ENCODE measurements at places on chromosomes 2 and 18.

DNA sequence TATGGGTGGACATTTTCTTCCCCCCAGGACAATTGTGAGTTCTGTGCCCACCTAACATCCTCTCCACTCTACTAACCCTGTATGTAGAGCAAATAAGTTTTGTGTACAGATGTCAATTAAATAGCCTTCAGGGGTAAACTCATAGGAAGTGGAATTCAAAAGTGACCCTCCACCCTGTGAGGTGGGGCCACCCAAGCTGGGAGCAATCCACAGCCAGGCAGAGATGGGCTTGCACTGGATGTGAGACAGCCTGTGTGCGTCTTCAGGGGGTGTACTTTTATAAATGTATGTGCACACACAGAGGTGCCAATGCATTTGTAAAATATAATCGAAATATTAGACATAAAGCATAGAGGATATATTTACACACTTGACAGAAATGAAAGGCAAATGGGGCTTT is 33.1 kb upstream of the ATP6V1B1 start:
- DNase-seq: no peak

DNA sequence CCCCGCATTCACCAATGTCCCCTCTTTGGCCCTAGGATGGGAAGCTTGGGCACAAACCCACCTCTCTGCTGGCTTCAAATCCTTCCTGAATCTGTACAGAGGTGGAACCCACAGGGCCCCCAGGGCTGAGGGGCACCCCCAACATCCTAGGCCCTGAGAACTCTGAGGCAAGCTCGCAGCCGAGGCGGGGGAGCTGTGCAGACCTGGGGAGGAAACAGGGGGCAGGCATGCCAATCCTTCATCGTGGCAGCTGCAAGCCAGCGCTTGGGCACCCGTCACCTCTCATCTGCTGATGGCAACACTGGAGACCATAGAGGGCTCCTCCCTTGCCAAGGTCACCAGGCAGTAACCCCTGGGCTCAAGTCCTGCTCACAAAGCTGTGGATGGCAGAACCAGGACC is 10.8 kb downstream of the ECEL1 start:
- DNase-seq: no peak

- DNase-seq: no peak
Observed at GRCh38 chr2:68689553-68690537, 44.8 kb upstream of the ARHGAP25 start.

DNA sequence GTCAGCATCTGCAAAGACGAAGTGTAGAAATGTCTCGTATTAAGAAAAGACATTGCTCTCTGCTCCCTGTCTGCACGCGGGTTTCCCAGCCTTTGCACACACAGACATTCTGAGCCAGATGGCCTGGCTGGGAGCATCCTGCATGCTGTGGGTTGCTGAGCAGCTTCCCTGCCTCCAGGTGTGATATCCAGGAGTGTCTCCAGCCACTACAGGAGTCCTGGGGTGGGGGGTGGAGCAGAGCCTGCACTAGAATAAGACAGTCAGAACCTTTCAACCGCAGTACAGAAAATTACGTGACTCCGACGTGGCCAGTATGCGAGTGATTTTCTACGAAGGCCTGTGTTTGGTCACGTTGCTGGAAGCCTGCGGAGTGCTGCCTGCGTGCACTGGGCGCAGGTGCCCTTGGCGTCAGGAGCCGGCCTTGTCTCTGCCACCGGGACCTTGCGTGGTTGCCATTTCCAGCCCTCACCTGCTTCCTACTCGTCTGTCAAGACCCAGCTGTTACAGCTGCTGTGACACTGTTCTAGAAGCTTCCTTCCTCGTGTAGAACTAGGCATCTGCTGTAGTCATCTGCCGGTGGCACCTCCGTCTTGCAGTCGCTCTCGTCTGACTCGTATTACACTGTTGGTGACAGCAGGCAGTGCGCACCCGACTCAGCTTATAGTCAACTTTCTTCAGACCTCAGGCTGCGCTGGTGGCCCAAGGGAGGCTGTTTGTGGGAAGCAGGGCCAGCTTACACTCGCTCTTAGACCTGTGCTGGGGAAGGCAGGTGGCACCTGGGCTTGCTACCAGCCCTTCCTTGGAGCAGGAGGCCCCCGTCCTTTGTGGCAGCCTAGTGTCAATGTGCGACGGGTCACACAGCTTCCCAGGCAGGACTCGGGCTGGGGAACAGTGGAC is 11.2 kb downstream of the CTDP1 start:
- DNase-seq: no peak

DNA sequence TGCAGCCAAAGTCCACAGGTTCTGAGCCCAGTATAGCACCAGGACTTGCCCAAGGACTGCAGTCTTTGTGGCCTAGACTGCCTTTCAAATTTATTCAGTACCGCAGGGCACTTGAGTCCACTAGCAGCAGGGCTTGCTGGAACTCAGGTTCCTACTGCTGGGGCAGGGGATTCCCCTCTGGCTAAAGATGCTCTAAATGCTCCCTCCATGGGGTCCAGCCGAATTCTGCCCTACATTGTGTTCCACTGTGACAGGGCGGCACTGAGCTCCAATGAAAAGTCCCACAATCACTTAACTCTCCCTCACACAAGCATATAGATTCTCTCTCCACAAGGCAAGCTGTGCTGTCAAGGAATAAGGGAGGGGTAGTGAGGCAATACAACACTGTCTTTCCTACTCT is 518.1 kb upstream of the VRK2 start:
- DNase-seq: no peak

- DNase-seq: no peak
Observed at GRCh38 chr2:200270732-200271131, 35.8 kb upstream of the SPATS2L start.

Data from brain microvascular endothelial cell (primary cell).